CD4-positive, alpha-beta T cell treated with Interleukin-1 beta for 1 hour (primary cell): ENCODE measurements at places on chromosomes 2 and 18.
A peak's percentile ranks its signal among the peaks of the same experiment; 100 is the strongest.

GRCh38 chr2:196168181-196168580, 3.2 kb downstream of the STK17B start:
- DNase-seq: peak; percentile 42

GRCh38 chr2:220143336-220143735, 515.9 kb downstream of the SLC4A3 start:
- no peak for DNase-seq

- no peak for DNase-seq
Measured at GRCh38 chr2:37654932-37655841, 16.3 kb downstream of the CDC42EP3 start.

GRCh38 chr2:1561259-1561658, 148.0 kb downstream of the TPO start:
- DNase-seq: no peak

DNA sequence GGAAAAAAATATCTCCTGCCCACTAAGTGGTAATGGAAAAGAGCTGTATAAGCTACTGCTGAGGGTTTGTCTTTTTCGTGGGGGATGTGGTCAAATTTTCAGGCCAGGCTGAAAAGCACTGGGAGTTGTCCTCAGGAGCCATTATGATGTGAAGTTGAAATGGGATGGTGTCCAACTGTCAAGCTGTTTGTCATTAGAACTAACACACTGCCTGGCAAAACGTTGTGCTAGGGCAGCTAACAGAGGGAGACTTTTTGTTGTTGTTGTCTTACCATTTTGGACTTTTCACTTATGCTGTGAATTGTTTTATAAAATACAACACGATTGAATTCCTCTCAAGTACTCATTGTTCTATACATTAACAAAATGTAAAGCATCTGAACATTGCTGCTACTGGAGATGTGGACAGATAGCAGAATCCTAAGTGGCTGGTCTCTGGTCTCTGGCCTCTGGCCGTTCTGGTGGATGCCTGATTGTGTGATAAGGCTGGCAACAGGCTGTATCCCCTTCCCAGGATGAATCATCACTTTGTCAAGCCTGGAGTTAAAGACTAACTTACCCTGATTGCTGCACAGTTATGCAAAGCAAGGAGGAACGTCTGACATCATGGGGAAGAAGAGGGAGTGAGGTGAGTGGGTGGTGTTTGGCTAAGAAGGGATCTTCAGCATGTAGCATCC, 2.3 kb downstream of the MYO1B start:
- no peak for DNase-seq

DNA sequence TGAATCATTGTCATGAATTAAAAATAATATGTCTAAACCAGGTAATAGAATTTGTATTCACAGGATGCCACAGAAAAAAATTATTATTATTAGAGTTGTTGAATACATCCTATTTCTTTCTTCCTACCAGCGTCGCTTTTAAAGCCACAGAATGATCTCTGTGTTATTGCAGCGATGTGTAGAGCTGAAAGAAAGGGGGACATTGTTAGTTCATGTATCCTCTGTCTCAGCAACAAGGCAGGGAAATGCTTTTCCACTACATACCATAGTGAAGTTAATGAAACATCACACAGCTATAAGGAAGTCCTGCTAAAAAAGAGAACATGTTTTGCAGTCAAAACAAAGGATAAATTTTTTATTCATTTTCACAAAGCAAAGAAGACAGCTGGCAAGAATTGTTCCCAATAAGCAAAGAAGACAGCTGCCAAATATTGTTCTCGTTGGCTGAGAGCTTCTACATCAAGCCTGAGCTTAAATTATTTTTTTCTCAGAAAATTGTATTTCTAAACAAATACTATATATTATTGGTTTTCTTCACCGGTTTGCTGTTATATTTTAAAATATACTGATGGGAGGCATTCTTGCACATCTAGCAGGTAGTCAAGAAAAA, 1234.4 kb downstream of the SUCLG1 start:
- no peak for DNase-seq

DNA sequence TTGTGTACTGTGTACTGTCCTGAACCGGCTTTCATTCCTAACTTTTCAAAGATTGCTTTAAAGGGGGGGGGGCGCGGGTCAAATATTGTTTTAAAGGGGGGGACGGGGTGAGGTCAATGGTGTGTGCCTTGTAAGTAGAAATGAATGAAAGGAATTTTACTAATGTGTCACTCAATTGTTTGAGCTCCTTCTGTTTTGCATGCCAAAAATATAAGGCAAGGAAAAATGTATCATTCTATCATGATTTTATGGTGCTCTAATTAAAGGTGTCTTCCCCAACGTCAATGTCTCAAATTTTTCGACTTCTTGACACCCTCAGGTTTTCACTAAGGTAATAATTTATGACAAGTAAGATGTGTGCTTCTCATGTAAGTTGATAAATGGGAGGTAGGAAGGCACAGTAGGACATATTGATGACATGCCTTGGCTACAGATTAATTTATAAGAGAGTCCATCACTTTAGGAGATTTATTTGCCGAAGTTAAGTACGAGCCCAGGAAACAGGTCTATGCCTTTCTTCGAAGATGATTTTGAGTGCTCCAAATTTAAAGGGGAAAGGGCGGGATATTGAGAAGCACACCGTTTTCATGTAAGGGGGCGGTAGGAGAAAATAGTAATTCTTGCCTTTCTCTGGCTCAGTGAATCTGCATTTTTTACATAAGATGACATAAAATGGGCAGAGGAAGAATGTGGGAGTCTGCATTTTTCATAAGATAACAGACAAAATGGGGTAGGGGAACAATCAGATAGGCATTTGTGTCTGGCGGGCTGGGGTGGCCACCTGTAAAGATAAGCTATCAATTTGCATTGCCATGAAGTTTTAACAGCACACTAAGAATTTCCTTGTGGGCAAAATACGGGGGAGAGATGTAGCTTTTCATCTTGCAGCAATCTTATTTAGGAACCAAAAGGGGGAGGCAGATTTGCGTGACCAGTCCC, 1.2 kb upstream of the TRAPPC8 start:
- no peak for DNase-seq

DNA sequence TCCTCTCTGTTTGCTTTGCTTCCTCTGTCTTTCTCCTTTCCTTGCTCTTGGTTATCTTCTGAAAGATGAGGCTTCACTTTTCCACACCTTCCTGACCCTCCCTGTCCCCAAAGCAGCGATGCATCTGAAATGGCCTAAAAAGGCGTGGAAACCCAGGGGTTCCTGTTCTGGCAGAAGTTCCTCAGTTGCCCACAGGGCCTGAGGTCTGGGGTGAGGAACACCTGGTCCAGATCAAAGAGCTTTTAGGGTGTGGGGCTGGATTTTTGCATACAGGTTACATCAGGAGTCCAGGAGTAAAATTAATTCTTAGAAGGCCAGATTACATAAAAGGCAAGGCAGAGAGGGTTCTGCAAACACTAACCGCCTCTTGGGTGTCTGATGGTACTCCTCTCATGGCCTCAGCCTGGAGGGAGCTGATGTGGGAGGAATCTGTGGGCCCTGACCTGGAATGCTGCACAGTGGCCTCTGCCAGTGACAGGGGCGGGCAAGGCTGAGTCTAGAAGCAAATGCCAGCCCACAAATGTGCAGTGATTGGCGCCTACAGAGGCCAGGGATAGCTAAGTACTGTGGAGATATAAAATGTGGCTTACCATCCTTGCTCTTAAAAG, 41.8 kb downstream of the INPP4A start:
- no peak for DNase-seq

DNA sequence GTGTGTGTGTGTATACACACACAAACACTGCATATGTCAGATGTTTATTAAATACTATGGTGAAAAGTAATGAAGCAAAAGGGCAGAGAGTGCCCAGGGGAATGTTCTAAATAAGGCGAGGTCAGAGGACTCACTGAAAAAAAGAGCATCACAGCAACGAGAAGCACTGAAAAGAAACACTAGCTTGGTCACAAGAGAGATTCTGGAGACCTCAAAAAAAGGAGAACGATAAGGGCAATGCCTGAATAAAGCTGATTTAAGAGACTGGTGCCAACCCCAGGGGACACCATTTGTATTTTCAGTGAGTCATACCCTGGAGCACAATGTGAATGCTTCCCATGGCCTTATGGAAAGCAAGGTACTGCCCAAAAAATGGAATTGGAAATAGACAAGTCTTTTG, 14.5 kb downstream of the SLC40A1 start:
- no peak for DNase-seq

DNA sequence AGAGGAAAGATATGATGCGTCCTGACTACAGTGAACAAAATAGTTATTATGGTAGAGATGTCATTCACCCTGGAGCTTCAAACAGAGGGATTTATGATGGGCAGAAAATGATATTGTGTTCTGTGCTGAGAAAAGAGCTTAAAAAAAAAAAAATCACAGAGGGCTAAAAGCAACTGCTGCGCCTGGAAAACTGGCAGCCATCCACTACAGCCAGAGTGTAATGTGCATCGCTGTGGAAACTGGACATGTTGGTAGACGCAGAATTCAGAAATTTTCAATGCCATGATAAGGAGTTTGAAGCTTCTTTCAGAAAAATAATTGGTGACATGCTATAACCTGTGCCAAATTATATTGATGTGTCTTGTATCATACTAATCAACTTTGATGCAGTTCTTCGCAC, 122.9 kb upstream of the SOX11 start:
- no peak for DNase-seq

GRCh38 chr2:132701810-132702209, 31.8 kb upstream of the LYPD1 start:
- DNase-seq: no peak

- DNase-seq: no peak
Measured at GRCh38 chr2:229273723-229274338, 2.7 kb upstream of the PID1 start.

DNA sequence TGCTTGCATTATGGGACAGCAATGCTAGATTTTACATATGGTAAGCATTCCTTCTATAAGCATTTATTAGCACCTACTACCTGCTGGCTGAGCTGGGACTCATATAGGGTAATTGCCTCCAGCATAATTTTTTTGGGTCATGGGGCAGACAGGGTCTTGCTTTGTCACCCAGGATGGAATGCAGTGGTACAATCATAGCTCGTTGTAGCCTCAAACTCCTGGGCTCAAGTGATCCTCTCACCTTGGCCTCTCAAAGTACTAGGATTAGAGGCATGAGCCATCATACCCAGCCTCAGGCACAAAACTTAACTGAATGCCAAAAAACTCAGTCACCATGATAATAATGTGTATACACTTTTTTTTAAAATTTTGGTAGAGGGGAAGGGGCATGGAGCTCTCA, 35.3 kb downstream of the TMEM237 start:
- DNase-seq: no peak

GRCh38 chr2:74501335-74502071, 2.1 kb upstream of the LBX2 start:
- DNase-seq: no peak

DNA sequence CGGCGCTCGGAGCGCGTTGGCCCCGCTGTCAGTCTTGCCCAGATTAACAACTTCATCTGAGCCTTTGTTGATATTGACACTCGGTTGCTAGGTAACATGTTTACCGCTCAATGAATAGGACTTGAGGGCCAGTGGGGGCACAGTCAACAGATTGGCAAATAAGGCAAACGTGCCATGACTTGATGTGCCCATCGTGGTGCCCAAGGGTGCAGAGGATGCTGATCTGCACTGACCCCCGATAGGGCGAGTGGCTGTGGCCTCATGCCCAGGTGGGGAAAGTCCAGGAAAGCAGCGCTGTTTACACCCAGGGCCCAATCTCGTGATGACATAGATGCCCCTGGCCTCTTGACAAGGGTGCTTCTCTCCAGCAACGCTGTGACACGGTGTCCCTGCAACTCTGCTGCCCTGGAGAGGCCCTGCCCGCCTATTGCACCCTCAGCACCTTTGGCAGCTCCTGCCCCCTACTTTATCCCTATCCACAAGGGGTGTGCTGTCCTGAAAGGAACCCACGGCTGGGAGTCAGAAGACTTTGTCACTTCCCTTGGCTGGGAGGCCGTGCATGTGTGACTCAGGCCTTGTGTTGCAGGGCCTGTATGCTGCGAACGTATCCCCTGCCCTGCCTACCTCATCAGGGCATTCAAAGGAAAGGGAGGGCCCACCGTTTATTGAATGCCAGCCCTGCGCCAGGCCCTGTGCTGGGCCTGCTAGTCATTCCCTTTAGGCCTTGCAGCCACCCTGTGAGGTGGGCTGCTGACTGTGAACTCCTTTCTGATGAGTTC, 158.0 kb downstream of the INHBB start:
- DNase-seq: no peak

GRCh38 chr18:30987467-30988241, 54.9 kb downstream of the DSC3 start:
- no peak for DNase-seq

DNA sequence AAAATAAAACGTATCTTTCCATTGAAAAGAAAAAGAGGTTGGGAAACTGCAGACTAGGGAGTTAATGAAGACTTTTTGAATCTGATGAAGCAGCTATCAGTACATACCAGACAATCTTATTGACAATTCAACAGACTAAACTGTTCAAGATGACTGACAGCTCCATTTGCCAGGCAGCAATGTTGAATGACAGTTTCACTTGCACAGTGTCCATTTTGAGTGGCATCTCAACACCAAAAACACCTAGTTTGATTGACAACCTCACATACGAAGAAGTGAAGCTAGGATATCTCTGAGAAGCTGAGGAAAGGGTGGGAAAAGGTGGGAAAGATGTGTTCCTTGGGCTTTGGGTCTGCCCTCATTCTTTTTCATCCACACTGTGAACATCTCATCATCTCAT, 315.0 kb upstream of the SYT4 start:
- DNase-seq: no peak

DNA sequence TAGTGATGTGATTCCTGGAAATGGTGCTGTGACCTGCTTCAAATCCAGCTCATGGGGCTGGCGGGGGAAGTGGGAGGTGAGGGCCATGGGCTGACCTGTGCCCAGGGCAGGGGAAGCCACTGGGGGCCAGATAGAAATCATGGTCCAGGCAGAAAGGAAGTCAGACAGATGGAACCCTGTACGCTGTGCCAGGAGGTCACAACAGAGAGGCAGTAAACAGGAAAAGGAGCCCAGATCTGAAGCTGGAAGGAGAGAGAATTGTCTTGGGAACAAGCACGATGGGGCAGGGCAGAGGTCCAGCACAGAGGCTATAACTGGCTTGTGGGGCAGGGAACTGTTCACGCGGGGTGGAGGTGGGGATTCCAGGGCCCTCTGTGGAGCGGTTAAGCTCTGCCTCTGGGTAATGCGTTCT, 76.0 kb downstream of the RNF144A start:
- DNase-seq: no peak

DNA sequence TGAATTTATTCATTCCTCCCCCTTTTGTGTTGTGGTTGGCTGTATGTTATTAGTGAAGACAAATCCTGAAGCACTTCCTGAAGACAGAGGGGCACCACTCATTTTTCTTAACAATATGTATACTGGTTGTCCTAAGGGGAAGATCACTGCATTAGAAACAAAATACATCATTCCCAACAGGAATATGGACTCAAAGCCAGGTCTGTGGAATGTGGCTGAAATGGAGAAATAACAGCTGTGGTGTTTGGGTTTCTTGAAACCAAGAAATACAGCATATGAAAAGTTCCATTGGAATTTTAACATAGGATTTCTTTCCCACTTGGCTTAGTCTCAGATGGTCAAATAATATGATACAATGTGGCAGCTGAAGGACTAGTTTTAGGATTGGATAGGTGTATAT, 267.6 kb downstream of the KCNE4 start:
- no peak for DNase-seq
